Stimulated activated CD8-positive, alpha-beta memory T cell treated with anti-CD3 and anti-CD28 coated beads, Interleukin-4, amount 100 ng/mL, for 1 hour (primary cell): ENCODE measurements at places on chromosomes 6 and 20.
A peak's percentile ranks its signal among the peaks of the same experiment; 100 is the strongest.

DNA sequence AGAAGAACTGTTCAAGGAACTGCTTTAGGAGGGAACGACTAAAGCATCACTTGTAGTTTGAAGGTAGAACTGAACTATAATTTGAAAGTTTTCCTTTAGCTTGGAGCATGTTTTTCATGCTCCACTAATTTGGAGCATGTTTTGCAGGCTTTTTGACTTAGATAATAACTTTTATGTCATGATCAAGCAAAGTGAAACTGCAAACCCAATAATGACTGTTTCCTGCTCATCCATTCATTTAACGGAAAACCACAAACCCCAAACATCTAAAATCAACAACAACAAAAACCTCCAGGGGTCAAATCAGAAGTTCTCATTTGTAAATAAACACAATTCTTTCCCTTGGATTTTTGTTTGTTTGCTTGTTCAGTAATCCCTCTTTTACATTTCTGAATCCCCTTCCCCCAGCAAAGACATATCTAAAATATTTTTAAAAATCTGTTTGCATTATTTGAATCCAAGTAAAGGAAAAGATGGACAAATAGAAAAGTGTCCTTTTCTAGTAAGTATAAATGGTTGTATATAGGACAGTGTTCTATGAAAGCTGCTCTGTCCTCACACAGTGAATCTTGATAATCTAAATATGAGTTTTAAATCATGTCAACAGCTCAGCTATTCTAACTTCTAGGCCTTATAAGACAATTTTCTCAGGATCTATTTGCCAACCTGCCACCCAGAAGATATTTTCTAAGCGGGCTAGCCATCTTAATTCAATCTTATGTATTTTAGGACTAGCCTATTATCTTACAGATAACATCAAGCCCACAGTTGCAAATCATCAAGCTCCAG lies 2.6 kb downstream of the SIM1 start:
- no peak for DNase-seq

- DNase-seq: no peak
Observed at GRCh38 chr6:117481278-117481925, 1.1 kb upstream of the DCBLD1 start.

GRCh38 chr6:40803897-40804702 lies 216.9 kb upstream of the LRFN2 start:
- DNase-seq: no peak

GRCh38 chr6:131183427-131184095 lies 48.3 kb downstream of the AKAP7 start:
- DNase-seq: no peak

GRCh38 chr20:56843817-56844216 lies 214.7 kb downstream of the TFAP2C start:
- no peak for DNase-seq

DNA sequence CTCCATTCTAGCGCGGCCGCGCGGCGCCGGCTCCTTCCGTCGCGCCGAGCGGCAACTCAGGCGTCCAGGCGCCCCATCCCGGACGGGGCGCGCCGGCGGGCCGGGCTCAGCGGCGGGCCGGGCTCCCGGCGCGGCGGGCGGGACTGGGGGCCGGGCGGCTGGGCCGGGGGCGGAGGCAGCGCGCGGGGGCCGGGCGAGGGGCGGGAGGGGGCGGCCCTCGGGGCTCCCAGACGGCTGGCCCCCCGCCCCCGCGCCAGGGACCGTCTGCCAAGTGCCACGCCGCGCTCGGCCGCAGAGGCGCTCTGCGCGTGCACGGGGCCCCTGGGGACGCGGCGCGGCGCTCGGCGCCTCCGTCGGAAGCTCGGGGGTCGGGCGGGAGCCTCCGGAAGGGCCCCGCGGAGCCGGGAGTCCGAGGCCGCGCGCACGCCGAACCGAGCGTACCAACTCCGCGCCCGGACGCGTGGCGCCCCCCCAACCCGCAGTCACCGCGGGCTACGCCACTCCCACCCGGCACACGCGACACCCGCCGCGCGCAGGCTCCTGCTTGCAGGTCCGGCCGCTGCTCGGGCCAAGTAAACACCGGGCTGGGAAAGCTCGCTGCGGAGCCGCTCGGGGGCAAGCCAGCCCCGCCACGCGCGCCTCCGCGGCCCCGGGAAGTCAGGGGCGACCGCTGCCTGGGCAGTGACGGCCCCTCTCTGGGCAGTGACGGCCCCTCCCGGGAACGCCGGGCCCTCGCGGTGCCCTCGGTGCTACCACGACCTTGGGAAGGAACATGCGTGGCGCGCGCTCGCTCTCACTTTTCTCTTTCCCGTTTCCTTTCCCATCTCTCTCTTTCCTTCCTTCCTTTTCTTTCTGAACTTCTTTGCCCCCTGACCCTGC lies at the start of gene PREX1:
PREX1 (minus strand) TSS at position 145 of the 879 bp plus-strand sequence; CDS start at position 6, 139 bp downstream.
- DNase-seq: peak; percentile 50

DNA sequence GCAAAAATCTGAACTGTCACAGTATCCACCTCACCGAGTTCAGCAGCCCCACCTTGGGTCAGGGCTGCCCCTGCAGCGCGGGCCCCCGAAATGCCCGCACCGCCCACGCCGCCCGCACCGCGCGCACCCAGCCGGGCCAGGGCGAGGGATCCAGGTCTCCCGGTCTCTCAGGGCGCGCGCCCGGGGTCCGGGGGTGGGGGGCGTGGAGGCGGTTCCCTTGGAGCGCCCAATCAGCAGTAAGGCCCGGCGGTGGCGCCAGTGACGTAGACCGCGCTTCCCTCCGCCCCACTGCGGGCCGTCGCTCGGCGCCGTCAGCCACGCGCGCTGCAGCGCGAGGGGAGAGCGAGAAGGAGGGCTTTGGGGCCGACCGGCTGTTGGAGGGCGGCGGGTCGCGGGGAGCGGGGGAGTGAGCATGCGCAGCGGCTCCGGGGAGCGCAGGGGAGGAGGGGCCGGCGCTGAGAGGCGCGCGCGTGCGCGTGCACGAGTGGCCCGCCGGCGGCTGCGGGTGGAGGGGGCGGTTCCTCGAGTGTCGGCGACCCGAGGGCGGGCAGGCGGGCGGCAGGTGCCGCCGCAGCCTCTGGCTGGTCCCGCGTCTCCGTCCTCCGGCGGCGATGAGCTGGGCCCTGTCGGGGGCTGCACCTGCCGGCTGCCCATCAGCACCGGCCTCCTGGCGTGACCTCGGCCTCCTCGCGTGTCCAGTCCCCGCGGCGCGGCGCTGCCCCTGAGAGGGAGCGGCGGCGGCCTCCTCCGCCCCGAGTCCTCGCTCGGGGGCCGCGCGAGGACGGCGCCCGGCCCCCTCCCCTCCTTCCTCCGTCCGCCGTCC lies at the start of gene TMEM170B:
TMEM170B (plus strand) TSS at position 521 of the 823 bp plus-strand sequence. CDS start 529 bp downstream, outside the sequence.
- DNase-seq: peak; percentile 95

GRCh38 chr6:140537211-140537610 lies 1162.8 kb upstream of the CITED2 start:
- DNase-seq: no peak

- no peak for DNase-seq
Observed at GRCh38 chr6:115319823-115320222, 740.9 kb downstream of the FRK start.

DNA sequence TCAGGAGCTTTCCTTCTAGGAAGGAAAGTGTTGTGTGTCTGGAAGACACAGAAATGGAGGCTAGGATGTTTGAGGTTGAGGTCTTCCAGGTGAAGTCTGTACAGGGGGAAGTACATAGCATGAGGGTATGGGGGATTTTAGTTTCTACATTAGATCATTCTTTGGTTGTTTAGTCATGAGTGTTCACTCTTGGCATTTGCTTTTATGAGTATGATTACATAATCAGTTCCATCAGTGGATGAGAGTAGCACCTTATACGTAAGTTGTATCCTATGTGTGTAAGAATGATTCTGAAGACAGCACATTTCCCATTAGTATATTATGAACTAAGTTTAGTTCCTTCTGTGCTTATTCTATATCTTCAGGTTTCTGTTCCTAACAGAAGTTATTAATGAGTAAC lies 1.9 kb downstream of the CDYL start:
- DNase-seq: no peak

- DNase-seq: peak; percentile 82
Observed at GRCh38 chr6:35736253-35736894, 458 bp upstream of the ARMC12 start.

- DNase-seq: no peak
Observed at GRCh38 chr6:138025528-138025978, 81.7 kb downstream of the PERP start.

- DNase-seq: no peak
Observed at GRCh38 chr20:7196481-7196880, 429.0 kb downstream of the BMP2 start.

GRCh38 chr20:44398335-44398734 lies 42.8 kb downstream of the HNF4A start:
- no peak for DNase-seq

GRCh38 chr6:37554480-37554819 lies 54.8 kb upstream of the CCDC167 start:
- DNase-seq: no peak

DNA sequence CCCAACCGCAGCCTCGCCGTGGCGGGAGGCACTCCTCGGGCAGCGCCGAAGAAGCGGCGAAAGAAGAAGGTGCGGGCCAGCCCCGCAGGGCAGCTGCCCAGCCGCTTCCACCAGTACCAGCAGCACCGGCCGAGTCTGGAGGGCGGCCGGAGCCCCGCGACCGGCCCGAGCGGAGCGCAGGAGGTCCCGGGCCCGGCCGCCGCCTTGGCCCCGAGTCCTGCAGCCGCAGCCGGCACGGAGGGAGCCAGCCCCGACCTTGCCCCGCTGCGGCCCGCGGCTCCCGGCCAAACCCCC lies 525 bp downstream of the PNRC1 start:
- no peak for DNase-seq

- no peak for DNase-seq
Observed at GRCh38 chr6:28206527-28206926, 18.5 kb upstream of the ZSCAN9 start.

- DNase-seq: no peak
Observed at GRCh38 chr20:61525781-61526431, 273.8 kb downstream of the CDH4 start.
